ENCODE measurements at places on chromosomes 6 and 20.

DNA sequence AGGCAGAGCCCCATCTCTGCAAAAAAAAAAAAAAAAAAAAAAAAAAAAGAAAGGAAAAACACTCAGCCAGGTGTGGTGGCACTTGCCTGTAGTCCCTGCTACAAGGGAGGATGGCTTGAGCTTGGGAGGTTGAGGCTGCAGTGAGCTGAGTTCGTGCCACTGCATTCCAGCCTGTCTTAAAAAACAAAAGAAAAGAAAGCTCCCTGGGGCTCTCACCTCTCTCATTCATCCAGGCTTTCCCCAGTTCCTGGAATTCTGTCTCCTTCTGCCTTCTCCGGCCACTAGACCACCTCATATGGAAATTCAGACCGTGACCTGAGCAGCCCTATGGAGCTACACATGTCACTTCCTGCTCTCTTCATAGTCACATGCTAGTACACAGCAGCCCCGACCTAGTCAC lies 101.1 kb upstream of the TAB2 start:
- no peak for DNase-seq

- DNase-seq, result no peak
Observed at GRCh38 chr20:50296450-50297375, 106.1 kb downstream of the CEBPB start.

DNA sequence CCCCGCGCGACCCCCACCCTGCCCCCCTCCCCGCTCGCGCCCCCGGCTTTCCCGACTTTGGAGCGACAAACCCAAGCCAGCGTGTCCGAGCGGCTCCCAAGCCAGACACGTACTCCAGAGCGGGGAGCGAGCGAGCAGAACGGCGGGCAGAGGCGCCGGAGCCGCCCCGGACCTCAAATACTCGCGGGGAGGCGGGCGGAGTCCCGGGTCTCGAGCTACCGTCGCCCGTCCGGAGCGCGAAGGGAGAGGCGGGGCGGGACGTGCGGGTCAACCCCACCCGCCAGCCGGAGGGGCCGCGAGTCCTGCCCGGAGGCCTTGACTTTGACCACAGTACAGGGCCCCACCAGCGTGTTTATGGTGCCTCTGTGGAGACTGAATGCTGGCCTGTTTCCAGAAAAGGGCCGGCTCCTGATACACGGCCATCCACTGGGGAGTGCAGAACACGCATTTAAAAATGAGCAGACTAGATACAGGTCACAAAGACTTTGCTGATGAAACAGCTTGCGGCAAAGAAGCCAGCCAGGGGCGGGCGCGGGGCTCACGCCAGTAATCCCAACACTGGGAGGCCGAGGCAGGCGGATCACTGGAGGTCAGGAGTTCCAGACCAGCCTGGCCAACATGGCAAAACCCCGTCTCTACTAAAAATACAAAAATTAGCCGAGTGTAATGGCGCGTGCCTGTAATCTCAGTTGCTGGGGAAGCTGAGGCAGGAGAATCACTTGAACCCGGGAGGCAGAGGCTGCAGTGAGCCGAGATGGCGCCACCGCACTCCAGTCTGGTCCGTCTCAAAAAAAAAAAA lies at the start of gene SERPINB6:
TSS of gene SERPINB6 (minus strand) at position 148 of the 799 bp plus-strand sequence. CDS start 12,235 bp downstream, outside the sequence.
- peak; percentile 88 for DNase-seq

DNA sequence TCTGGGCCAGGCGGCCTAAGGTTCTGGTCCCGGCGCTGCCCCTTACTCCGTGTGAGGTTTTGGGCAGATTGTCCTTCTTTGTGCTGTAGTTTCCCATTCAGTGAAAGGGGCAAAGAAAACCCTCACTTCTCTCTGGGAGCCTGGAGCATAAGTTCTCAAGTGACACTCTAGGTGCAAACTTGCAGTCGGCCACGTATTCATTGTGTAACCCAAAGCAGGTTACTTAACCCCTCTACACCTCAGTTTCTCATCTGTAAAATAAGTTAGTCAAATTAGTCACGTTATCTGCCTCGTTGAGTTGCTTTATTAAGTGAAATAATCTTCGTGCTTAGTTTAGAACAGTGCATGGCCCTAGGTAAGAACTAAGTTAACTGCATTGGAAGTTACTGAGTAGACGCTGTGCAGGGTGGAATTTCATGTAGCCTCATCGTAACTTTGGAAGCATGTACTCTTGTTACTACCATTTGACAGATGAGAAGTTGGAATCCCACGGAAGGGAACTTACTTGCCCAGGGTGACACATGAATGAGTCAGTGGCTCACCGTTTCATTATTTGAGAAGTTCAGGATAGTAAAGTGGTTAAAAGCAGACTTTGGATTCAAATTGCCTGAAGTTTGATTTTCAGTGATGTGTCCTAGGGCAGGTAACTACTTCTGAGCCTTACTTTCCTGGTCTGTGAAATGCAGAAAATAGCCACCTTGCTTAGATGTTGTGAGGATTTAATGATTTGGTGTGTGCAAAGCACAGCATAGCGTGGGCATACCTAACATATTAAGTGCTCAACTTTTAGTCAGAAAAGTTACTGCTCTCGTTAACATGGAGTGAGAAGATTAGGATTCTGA lies 556 bp upstream of the MROH8 start:
- DNase-seq, result no peak

DNA sequence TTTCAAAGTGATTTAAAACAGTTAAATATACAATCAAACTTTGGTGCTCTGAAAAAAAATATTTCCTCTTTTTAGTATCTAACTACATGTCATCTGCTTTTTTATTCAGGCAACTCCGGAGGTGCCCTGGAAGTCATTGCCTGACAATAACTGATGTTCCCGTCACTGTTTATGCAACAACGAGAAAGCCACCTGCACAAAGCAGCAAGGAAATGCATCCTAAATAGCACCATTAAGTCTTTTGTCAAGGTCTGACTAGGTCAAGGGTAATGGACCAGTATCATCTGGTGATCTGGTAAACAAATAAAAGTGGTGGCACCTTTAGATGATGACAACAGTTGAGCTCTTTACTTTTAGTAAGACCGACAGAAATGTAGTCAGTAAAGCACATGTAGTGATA lies 13.2 kb downstream of the FAM229B start:
- no peak for DNase-seq

DNA sequence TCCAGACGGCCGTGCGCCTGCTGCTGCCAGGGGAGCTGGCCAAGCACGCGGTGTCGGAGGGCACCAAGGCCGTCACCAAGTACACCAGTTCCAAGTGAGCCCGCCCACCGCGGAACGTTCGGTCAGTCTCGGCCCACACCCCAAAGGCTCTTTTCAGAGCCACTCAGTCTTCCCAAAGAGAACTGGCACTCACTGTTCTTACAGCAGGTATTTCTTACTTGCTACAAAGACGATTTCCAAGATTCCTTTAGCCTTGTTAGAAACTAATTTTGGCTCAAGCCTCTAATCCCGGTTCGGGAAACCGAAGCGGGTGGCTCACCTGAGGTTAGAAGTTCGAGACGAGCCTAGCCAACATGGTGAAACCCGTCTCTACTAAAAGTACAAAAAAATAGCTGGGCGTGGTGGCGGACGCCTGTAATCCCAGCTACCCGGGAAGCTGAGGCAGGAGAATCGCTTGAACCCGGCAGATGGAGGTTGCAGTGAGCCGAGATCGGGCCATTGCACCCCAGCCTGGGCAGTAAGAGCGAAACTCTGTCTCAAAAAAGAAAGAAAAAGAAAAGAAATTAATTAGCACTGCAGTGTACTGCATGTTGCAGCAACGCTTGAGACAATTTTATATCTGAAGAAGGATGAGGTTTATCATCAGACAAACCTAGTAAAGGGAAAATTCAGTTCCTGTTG lies 73.1 kb downstream of the OR2B2 start:
- peak; percentile 77 for DNase-seq

GRCh38 chr6:159981071-159981402 lies 12.2 kb downstream of the IGF2R start:
- DNase-seq, result no peak

DNA sequence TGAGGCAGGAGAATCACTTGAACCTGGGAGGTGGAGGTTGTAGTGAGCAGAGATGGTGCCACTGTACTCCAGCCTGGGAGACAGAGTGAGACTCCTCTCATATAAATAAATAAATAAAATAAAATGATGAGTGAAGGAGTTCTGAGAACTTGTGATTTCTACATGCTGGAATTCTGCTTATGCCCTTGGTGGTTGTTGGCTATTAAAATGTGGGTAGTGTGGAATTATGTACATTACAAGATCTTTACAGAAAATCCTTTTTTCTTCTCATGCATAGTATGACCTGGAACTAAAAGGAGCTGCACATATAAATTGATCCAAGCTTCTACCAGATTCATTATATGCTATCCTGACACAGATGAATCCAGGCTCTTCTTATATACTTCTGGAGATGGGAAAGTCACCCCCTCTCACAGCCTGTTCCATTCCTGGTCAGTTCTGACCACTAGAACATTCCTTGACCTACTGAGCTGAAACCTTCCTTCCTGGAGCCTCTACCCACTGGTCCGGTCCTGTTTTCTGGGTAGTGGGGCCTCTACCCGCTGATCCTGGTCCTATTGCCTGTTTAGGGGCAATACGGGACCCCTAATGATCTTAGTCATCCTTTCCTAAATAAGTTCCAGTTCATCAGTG lies 37.7 kb upstream of the TAF8 start:
- no peak for DNase-seq

GRCh38 chr6:80105972-80106417 lies 476 bp upstream of the BCKDHB start:
- DNase-seq, result no peak

DNA sequence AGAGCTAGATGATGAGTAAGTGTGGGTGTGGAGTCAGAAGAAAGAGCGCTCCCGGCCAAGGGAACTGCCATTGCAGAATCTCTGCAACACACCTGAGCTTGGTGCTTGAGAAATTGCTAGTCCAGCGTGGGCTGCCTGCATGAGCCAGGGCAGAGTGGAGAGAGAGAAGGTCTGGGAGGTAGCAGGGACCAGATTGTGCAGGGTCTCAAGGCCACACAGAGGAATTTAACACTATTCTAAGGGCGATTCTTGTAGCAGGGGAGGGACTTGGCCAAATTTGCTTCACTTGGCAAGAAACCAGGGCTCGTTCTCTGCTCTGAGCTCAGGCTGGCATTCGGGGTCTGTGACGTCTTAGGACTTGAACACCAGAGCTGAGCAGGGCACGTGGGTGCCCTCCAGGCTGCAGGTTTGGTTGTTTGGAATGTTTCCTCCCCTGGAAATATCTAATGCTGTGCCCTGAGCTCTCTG lies 53.5 kb downstream of the BCAS4 start:
- peak; percentile 19 for DNase-seq

GRCh38 chr6:161903584-161904212 lies 629.8 kb upstream of the AGPAT4 start:
- DNase-seq, result peak; percentile 33

- DNase-seq, result no peak
Observed at GRCh38 chr20:42949950-42950349, 239.8 kb downstream of the PTPRT start.

DNA sequence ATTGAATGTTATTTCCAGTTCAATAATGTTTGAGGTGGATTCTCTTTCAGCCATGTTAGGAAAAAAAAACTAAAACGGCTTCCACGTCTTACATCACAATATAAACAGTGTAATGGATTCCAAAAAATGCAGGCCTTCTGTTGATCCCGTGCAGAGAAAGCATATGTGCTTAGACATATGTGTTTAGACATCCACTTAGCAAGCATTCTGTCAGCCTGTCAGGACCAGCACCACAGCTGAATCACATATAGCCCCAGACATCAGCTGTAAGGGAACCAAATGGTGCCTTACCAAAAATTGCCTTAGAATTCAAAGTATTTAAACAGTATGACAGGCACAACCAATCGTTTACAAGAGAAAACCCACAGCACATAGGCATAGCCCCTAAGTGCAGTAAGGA lies 304.9 kb downstream of the EYA4 start:
- DNase-seq, result no peak

GRCh38 chr6:6646384-6646783 lies 57.9 kb downstream of the LY86 start:
- DNase-seq, result no peak

GRCh38 chr6:157187182-157188083 lies 135.9 kb downstream of the TMEM242 start:
- no peak for DNase-seq

DNA sequence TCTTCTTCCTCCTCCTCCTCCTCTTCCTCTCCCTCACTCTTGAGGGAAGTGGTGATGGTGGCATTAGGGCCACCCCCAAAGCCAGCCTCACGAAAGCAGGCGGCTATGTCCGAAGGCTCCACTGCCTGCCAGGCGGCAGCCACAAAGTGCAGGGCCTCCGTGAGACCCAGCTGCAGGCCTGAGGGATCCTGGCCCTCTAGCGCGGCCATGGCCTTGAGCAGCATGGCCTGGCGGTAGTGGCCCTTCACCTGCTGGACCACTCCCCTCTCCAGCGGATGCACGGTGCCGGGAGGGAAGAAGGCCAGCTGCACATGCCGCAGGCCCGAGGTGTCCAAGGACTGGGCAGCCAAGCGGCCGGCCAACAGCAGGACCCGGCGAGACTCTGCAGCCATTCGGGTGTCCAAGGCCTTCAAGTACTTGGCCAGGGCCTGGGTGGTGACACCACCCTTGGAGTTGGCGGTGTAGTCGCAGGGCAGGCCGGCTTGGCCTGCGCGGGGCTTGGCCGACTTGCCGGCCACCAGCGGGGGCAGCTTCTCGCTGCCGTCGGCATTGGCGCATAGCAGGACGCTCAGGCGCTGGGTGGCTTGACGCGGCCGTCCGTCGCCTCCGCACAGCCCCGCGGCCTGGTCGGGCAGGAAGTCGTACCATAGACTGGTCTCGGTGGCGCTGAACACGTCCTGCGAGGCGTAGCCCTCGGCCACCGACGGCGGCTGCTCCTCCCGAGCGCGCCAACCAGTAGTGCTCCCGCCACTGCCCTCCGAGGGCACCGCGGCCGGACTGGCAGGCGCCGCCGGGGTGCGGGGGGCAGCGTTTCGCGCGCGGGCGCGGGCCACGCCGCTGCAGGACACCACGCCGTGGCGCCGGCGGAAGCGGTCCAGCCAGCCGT lies 1.1 kb downstream of the CENPB start:
- DNase-seq, result no peak

DNA sequence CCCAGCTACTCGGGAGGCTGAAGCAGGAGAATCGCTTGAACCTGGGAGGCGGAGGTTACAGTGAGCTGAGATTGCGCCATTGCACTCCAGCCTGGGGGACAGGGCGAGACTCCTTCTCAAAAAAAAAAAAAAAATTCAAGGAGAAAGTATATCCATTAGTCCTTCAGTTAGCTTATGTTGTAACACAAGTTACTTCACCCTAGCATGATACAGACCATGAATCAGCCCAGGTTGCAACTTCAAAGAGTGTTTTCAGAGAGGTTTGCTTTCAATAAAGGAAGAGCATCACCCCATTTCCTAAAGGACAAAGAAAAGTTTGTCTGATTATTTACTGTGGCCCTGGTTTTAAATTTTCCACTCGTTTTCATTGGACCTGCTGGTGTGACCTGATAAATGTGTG lies 73.0 kb downstream of the SERAC1 start:
- no peak for DNase-seq

GRCh38 chr6:23365732-23366131 lies 760.3 kb upstream of the NRSN1 start:
- no peak for DNase-seq

GRCh38 chr6:41780551-41781365 lies at the start of gene PRICKLE4:
Gene PRICKLE4, plus strand, starts transcription at chr6:41780782. Its CDS starts 2,692 bp downstream, at chr6:41783474.
- DNase-seq, result peak; percentile 59

DNA sequence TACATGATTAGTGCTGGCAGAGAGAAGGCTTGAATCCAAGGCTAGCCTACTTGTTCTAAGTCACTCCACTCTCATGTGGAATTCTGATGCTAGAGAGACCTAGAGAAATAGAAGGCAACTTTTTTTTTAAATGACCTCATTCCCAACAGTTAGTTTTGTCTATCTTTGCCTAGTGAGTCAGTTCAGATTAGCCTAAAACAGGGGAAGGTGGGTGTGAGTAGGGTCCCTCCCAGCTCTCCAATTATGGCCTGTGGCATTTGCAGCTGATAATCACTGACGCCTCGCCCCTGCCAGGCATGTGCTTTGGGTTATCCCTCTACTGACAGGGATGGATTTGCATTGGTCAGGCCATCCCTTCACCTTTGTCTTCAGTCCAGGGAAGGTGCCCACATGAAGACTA lies 13.6 kb downstream of the TXLNB start:
- DNase-seq, result no peak

Measured in transverse colon (tissue), 4 donors.